ENCODE measurements at places on chromosomes 2 and 18.

GRCh38 chr2:237567276-237568029 is 1.1 kb downstream of the PRLH start:
- DNase-seq = no peak

DNA sequence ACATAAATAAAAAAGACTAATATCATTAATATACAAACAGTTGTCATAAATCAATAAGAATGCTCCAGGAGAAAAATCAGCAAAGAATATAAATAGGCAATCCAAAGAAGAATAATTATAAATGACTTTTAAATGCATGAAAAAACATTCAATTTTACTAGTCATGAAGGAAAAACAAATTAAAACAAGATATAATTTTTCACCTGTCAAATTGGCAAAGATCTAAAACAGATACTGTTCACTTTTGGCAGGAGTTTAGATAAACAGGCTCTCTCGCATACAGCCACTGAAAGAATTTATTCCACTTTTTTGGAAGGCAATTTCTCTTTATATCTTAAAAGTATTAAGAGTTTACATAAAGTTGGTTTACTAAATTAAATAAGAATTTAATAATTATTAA is 176.8 kb upstream of the SETBP1 start:
- no peak for DNase-seq

DNA sequence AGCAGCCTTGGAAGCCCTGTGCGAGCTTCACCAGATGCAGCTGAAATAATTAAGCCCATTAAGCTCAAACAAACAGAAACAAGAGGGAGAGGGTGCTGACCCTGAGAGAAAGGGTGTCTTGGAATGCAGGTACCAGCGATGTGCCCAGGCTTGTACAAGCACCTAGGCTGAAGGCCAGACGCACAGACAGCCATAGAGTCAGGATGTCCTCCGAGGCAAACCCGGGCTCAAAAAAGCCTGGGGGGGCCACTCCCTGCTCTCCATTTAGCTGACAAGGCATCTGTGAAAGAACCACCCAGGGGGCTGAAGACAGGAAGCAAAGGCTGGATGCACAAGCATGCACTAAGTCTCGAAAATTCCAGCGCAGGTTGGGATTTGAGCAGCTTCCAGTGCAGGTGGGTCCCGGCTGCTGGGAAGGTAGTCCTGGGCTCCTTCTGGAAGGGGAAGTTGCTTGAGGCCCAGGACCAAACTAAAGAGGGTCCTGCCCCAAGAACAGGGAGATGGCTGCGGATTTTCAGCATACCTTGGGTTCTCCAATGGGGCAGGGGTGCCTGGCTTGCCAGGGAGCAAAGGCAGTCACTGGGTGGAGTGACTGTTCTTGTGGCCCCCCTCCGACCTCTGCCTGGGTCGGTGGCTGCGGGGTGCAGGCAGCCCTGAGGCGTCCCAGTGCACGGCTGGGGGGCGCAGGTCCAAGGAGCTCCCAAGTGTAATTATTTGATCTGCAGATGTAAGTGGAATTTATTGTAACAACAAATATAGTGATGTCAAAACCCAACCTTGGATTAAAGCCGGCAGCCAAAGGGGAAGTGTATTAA is 5.9 kb downstream of the GBX2 start:
- no peak for DNase-seq

- no peak for DNase-seq
Measured at GRCh38 chr18:13418013-13418710, 199.6 kb downstream of the LDLRAD4 start.

GRCh38 chr2:170365686-170366085 is 187.7 kb downstream of the MYO3B start:
- DNase-seq = no peak

- no peak for DNase-seq
Measured at GRCh38 chr2:46151577-46151976, 145.6 kb upstream of the EPAS1 start.

- DNase-seq = no peak
Measured at GRCh38 chr2:1882471-1882870, 138.2 kb upstream of the PXDN start.

GRCh38 chr2:5946225-5947115 is 254.3 kb downstream of the SOX11 start:
- no peak for DNase-seq

DNA sequence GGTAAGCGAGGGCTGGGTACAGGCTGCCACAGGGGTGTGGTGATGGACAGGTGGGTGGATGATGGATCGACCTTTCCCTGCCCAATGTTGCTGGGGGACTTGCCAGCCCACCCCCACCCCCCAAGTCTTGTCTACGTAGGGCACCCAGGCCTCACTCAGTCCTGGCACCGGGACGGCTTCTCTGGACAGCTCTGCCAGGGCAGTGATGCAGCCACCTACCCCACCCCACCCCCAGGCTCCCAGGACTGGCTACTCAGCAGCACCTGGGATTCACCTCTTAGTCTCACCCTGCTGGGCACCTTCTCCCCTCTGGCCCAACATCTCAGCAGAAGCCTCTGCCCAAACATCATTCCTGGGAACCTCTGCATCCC is 55.7 kb downstream of the ANKMY1 start:
- peak; percentile 28 for DNase-seq

DNA sequence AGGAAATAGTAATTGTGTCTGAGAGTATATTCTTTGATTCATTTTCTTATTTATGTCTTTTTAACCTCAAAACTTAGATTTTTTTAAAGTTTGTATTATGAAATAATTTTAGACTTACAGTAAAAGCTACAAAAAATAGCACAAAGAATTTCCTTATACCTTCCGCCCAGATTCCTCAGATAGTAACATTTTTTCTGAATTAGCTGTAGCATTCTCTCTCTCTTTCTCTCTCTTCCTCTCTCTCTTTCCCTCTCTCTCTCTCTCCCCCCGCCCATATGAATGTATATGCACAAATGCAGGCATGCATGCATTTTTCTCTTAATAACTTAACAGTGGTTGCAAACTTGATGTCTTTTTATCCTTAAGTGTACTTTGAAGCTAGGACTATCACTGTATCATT is 361.1 kb upstream of the NRP2 start:
- no peak for DNase-seq

GRCh38 chr2:54454548-54455130 is 1.5 kb upstream of the SPTBN1 start:
- DNase-seq = no peak

GRCh38 chr2:176072951-176073904 is 10.5 kb downstream of the EVX2 start:
- DNase-seq = no peak

DNA sequence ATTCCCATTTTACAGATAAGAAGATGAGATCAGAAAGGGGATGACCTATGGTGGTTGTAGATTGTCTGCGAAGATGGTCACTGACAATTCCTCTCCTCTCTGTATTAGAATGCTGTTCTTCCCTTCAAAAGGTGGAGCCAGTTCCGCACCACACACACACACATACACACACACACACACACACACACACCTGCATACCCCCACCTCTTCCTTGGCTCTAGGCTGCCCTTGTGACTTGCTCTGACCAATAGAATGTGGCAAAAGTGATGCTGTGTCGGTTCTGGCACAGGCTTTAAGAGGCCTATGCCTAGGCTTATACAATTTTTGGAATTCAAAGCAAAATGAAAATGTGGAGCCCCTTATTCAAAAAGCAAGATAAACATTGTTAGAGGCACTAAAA is 88.0 kb downstream of the ZFP36L2 start:
- no peak for DNase-seq

GRCh38 chr2:169091256-169091655 is 21.9 kb downstream of the DHRS9 start:
- no peak for DNase-seq

DNA sequence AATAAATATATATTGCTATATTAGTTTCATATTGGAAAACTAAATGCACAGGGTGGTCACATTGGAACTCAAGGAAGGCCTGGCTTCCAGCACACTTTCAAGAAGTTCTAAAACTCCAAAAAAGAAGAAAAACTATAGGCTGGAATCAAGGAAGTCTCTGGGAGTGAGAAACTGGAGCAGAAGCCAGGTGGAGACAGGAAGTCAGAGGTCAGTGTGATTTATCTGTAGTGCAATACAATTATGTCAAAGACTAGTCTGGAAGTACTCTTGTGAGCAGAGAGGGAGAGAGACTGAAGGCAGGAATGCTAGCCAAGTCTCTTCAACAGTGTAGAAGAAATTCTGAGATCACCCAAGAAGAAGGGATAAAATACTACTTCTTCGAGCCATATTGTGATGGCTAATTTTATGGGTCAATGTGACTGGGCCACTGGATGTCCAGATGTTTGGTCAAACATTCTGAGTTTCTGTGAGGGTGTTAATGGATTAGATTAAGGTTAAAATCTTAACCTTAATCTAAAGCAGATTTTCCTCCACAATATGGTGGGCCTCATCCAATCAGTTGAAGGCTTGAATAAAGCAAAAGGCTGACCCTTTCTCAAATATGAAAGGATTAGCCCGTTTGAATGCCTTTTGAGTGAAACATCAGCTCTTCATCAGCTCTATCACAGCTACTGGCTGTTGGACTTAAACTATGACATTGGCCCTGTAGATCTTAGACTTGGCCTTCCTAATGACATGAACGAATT is 208.0 kb downstream of the TDRD15 start:
- DNase-seq = no peak

- DNase-seq = no peak
Measured at GRCh38 chr2:80496775-80497174, 192.2 kb upstream of the LRRTM1 start.

- no peak for DNase-seq
Measured at GRCh38 chr2:3198119-3198518, 179.5 kb downstream of the EIPR1 start.

Data from liver (tissue), 10 donors.